ENCODE measurements at places on chromosomes 16 and 17.

GRCh38 chr16:30813821-30814189 lies 26.8 kb upstream of the ZNF629 start:
- no peak for DNase-seq

DNA sequence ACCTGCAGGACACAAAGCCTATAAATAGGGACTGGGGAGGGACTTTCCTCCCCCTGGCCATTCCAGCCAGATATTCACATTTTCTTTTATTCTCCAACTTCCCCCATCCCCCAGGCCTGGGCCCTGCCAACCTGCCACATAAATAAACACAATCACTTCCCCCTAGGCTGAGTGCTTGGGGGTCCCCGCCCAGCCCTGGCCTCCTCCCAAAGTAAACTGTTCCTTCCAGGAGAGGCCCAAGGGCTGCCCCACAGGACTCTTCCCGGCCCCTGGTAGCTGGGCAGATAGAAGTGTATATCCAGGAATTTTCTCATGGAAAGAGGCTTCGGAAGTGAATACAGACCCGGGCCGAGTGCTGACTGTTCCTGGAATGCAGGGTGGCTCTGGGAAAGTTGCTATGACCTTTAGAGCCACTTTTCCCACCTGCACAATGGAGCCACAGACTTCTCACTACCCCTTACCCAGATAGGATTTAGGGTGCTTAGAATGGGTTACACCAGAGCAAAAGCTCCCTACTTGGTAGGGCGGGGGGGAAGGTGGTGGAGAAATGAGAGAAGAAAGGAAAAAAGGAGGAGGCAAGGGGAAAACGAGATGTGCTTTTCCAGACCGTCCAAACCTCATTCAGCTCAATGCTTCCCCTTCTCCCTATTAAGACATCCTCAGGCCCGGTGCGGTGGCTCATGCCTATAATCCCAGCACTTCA lies 8.5 kb downstream of the CSF3 start:
- DNase-seq: no peak

GRCh38 chr17:22460461-22461063 lies 768.2 kb downstream of the KCNJ18 start:
- DNase-seq: no peak

DNA sequence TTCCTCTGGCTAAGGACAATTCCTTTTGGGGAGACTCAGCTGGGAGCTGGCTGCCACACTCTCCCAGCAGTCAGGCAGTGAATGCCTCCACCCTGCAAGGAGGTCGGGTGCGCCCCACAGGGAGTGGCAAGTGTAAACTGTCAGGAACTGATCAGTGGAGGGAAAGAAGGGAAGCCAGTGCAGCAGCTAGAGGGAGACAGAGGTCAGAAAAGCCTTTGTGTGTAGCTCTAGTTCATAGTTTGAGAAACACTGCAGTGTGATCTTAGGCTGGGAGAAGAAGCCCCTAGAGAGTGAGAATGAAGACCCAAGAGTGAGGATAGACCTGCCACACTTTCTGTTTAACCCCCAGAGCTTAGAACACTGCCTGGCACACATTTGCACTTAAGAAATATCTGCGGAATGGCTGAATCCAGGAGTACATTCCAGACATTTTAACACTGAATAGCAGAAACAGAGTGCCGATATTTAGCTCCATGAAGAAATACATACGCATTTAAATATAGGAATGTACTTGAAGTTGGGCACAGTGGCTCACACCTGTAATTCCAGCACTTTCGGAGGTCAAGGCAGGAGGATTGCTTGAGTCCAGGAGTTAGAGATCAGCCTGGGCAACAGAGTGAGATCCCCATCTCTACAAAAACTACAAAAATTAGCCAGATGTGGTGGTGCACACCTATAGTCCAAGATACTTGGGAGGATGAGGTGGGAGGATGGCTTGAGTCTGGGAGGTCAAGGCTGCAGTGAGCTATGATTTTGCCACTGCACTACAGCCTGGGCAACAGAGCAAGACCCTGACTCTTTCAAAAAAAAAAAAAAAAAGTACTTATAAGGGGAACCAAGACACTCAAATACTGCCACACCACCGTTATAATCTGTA lies 11.1 kb upstream of the SLC5A11 start:
- DNase-seq: peak; percentile 22

GRCh38 chr16:35636480-35637230 lies 2177.2 kb downstream of the TP53TG3F start:
- no peak for DNase-seq

DNA sequence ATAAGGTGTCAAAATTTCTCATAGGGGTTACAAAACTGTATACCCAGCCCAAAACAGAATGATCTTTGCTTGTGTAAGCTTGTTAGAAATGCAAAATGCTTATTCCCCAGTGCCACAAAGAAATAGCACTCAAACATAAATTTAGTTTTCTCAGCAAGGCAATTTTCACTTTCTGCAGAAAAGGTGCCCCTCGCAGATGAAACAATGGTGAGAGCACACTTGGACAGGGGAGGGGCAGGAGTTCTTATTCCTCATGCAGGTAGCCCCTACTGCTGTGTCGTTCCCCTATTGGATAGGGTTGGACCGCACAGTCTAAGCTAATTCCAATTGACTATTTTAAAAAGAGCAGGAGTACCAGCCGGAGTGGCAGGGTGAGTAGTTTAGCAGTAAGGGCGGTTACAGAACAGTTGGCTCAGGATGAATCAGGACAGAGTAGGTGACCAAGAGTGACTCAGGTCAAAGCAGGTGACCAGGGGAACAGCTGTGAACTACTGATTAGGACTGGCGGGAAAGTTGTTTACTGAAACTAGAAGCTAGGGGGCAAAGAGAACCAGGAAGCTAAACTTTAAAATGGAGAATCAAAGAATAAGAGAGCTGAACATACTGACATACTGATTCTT lies 5.5 kb upstream of the LDHD start:
- no peak for DNase-seq

DNA sequence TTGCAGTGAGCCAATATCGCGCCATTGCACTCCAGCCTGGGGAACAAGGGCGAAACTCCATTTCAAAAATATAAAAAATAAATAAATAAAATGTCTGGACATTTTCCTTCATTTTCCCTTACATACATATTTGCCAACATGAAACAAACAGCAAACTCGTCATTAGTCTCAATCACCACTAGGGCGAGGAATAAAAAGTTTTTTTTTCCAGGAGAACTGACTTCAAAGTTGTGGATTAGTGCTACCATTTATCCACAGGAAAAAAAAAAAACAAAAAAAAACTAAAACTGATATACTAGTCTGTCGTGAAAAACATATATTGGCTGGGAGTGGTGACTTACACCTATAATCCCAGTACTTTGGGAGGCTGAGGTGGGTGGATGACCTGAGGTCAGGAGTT lies 77.0 kb upstream of the MTMR4 start:
- DNase-seq: no peak
